Activated naive CD4-positive, alpha-beta T cell treated with anti-CD3 and anti-CD28 coated beads, Interleukin-2, amount 10 ng/mL, durations not matched to agents 7 days and 5 days (primary cell): ENCODE measurements at places on chromosomes 2 and 18.

- DNase-seq = no peak
Observed at GRCh38 chr2:118833716-118834439, 13.6 kb downstream of the EN1 start.

- no peak for DNase-seq
Observed at GRCh38 chr2:177598326-177599138, 206.0 kb downstream of the AGPS start.

DNA sequence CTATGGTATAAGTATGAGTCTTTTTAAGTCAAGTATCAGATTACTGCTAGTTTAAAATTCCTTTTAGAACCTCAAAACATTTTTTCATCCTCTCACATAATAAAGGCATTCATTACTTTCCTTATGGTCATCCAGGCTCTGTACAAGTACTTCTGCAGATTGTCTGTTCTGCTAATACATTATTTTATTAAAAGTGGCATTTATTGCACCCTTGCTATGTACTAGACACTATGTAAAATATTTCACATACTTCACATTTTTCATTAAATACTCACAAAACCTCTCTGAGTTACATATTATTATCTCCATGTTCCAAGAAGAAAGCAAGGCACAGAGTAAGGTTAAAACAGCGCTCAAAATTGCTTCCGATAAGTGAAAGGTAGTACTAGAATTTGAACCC lies 84.1 kb downstream of the RAPH1 start:
- DNase-seq = no peak

DNA sequence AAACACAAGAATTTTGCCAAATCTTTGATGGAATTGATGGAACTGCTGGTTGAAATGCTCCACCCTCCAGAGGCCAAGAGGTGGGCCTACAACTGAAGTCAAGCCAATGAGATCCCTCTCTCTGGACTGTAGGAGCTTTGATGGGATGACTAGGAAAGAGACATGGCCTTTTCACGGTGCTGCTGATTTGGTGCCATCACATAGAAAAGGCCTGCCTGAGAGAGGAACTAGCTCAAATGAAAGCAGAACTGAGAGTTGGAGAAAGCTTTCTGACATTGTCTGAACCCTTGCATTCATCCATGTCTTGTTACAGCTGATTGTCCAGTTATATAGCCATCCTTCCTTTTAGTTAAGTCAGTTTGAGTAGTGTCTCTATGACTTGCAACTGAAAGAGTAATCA lies 283.8 kb upstream of the LYPD1 start:
- no peak for DNase-seq

DNA sequence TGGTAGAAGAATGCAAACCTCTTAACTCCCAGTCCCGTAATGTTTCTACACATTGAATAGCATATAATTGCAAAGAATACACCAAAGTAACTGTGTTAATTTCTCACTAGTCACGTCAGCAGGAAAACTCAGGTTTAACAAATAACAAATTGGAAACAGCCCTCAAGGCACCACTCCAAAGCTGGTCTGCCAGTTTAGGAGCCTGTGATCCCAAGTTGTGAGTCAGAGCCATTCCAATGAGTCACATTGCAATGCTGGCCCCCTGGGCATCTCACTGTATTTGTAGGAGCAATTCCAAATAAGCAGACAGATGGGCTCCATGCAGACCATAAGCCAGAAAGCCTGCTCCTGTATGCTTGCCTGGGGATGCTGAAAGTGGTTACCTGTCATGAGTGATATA lies 143.2 kb upstream of the SETBP1 start:
- DNase-seq = no peak
